ENCODE measurements at places on chromosomes 11 and 22.

DNA sequence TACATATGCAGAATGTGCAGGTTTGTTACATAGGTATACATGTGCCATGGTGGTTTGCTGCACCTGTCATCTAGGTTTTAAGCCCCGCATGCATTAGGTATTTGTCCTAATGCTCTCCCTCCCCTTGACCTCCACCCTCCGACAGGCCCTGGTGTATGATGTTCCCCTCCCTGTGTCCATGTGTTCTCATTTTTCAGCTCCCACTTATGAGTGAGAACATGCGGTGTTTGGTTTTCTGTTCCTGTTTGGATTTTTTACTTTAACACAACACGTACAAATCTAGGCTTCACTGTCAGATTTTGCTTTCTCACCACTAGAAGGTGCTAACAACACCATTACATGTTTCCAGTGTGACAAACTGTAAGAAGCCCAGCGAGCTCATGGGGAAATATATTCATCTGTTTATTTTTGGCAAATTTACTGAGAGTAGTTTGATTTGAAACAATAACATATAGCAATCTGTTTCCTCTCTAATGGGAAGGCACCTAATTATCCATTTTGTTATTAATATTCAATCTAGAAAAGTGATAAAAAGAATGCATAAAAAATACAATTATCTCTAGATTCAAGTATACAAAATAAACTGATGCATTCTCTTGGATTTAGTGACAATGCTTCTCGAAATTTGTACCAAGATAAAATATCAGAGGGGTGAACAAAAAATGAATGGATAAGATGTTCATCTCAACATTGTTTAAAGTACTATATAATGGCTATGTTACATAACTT lies 23.2 kb upstream of the BIRC3 start:
- no peak for DNase-seq

- peak; percentile 72 for DNase-seq
Measured at GRCh38 chr11:33893711-33894397, 2.0 kb upstream of the LMO2 start.

DNA sequence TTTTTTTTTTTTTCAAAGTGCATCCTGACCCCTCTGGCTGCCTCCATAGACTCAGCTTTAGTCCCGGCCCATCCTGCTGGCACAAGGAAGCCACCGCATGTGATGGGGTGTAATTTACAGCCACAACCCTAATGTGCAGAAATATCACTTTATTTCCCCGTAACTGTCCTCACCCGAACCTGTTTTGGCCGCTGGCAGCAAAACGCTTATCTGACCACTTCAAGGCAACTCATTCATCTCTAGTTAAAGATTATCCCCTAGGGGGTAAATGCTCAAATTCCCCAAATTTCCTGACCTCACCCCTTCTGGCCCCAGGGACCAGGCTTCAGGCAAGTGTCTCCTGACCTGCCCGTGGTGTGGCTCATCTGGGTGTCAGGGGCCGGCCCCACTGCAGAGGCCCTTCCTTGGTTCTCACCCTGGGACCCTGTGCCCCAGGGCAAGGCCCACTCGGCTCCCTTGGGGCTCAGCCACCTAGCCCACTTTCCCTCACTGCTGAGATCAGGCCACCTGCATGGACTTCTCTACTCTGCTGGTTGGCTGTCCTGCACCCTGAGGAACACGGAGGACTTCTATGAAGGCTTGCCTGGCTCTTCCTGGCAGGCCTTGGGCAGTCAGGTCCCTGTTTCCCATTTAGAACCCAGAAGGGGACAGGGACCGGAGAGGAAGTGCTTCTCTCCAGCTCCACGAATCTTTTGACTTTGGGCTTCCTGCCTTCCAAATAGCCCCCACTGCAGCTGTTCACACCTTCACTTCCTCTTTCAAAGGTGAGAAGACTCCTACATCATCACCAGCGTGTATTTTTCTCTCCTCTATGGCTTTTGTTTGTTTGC lies 53.3 kb downstream of the WNT11 start:
- DNase-seq = no peak

- DNase-seq = no peak
Measured at GRCh38 chr11:81211050-81211449, 1522.6 kb downstream of the FAM181B start.

DNA sequence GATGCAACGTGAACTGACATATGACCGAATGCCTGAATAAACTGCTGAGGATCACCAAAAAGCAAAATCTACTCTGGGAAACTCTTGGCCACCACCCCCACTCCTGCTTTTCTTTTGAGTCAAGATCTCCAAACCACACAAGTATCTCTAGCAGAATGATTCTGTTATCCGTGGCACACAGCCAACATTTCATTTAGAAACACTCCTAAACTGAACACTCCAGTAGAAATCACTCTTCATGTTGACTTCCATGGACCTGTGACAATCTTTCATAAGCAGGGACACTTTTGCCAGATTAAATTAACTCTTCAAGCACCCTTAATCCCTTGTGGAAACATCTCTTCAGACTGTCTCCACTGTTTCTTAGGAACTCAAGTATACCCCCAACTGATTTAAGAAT lies 44.4 kb downstream of the VSIG10L2 start:
- no peak for DNase-seq

DNA sequence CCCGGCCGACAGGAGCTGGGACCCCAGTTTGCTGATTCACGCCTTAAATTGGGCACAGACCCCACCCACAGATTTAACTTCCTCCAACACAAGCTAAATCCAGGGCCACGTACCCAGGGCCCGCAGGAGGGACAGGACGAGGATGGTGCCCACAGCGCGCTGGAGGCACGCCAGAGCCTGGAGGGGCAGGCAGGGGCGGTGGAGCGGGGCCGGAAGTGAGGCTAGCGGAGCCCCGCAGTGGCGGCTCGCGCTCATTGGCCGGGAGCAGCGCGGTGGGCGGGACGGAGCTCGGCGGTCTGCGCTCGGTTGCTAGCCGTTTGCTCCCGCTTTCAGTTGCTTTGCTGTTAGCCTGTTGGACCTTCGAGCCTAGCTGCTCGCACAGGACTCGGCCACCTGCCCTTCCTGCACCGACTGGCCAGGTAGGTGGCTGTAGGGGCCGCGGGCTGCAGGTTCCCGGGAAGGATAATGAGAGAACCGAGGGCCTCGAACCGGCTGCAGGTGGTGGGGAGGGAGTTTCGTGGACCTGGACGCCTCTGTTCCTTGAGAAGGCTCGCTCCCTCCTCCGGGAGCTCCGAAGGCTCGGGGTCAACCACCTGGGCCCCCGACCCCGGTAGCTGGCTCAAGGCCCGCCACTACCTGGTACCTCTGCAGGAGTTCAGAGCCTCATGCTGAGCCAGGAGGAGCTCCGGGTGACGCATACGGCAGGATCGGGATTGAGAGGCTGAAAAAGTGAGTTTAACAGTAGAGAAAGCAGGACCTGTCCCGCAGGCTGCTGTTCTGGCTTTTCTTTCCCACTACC lies at the start of gene CCDC134:
CCDC134 (plus strand) TSS at position 332 of the 799 bp plus-strand sequence. CDS start 8,212 bp downstream, outside the sequence.
- peak; percentile 88 for DNase-seq

- peak; percentile 82 for DNase-seq
Measured at GRCh38 chr22:17786435-17787161, 12.3 kb upstream of the BID start.

Data from hematopoietic multipotent progenitor cell treated with erythropoietin and hydrocortisone succinate and interleukin-3 and kit ligand, for 15 days (in vitro differentiated cells).